ENCODE measurements at places on chromosomes 11 and 22. TPM values are rescaled to one million over a fixed set of nuclear protein-coding genes. Genes with fewer than 3 reads are reported as not detected.

DNA sequence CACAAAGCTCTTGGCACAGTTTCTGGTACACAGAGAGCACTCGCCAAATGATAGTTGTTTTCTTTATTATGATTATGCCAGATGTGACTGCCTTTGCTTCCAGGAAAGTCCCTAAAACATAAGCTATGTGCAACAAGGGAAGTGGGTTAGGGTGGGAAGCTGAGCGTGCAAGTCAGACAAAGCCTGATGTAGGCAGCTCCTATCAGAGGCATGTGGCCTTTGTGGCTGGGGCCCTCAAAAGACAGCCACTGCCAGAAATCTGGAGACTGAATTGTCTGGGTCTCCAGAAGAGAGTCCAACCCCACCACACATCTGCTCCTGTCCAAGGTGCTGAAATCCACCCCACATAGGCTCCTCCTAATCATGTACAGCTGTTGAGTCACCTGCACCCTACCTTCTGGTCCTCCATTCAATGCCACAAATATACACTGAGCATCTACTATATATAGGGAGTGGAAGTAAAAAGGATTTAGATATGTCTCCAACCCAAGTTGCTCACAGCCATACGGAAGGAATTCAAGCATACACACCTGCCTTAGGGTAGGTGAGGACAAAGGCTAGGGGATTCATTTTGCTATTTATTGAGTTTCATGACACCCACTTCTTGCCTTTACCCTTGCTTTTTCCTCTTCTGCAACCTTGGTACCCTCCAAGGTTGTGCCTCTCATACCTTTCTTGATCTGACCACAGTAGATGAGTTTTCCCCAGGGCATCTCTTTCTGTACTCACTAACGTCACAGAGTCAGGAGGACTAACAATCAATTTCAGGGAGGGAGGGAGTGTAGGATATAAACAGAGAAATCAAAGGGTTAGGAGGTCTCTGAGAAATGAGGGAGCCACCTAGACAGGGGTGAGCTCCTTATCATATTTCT lies 12.4 kb downstream of the SEC14L3 start:
- DNase-seq = no peak
- no peaks in the 10 kb centered on the region for H3K36me3 ChIP-seq
- H3K27ac ChIP-seq = no peak overlapping the region
- no peaks in the 10 kb centered on the region for H3K4me1 ChIP-seq

- H3K27ac ChIP-seq = no peak overlapping the region
- peaks cover 34% of the 10 kb centered on the region for H3K4me1 ChIP-seq
- H3K4me3 ChIP-seq = no peak overlapping the region
- peaks cover 12% of the 10 kb centered on the region for H3K36me3 ChIP-seq
Observed at GRCh38 chr11:123585206-123585605, 69.2 kb downstream of the SCN3B start.

DNA sequence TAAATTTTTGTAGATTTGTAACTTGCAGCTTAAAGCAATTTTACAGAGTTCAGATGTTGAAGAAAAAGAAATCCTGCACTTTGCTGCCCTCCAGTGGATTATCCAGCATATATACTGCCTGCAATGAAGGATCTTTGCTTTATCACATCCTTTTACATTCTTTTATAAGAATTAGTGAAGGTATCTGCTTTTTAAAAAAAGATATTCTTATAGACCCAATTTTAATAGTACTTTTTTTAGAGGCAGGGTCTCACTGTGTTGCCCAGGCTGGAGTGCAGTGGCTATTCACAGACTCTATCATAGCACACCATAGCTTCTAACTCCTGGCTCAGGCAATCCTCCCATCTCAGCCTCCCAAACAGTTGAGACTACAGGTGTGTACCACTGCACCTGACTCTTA lies 60.7 kb downstream of the TTC17 start:
- H3K36me3 ChIP-seq = no peaks in the 10 kb centered on the region
- peak; percentile 44 for DNase-seq
- H3K27ac ChIP-seq = no peak overlapping the region
- no peaks in the 10 kb centered on the region for H3K27me3 ChIP-seq
- no peak overlapping the region for H3K4me3 ChIP-seq
- no peaks in the 10 kb centered on the region for H3K4me1 ChIP-seq

- H3K4me3 ChIP-seq = peak overlapping the region; percentile 44
- H3K36me3 ChIP-seq = no peaks in the 10 kb centered on the region
- DNase-seq = no peak
- no peaks in the 10 kb centered on the region for H3K27me3 ChIP-seq
- H3K4me1 ChIP-seq = peaks cover 24% of the 10 kb centered on the region
Observed at GRCh38 chr11:23732026-23732425, 764.8 kb upstream of the LUZP2 start.

The LIN7C gene
- 53.7 TPM for total RNA-seq

The C11orf16 gene
- not detected for total RNA-seq

Measured in HFFc6 (cell line).